ENCODE measurements at places on chromosomes 16 and 17.

DNA sequence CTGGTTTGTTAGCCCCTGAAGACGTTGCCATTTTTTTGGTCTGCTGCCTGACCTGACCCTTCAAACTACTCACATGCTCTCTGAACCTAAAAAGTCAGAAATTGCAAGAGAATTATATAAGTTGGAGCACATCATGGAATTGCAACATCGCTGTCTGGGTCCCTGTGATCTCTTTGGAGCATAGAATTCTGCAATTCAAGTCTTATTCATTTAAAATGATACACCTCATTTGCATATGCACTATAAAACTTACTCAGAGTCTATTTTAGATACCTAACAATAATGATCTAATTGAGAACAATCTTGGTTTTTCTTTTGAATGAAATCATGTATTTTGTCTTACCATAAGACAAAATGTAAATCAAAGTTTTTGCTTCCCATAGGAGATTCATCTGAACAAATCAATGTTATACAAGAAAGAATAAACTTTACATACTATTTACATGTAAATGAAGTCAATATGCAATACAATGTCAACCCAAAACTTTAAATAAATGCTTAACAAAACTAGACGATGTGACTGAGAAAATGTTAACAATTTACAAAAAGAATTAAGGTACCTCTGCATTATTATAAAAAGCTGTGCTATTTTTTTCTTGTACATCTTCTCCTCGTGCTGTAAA is 99.7 kb downstream of the HELZ start:
- no peak for DNase-seq

DNA sequence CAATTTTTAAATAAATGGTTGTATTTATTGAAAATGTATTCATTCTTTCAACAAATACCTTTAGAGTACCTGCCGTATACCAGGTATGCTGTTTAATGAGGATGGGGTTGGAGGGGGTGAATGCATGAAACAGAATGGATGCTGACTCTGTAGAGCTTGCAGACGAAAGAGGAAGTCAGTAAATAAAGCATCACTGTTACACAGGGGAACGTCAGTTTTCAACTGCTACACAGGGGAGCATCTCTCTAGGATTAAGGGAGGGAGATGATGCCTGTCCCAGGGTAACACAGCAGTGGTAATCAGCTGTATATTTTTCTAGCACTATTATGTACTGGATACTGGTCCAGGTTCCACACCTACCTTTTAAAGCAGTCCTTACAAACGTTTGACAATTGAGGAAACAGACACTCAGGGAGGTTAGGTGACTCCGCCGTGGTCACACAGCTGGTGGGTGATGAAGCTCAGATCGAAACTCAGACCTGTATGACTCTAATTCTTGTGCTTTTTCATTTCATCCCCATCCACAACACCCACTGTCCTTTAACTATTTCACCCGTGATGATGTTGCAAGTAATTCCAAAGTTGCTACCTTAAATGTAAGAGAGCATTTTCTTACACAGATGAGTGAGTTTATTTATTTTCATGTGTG is 452.1 kb upstream of the HSBP1 start:
- peak; percentile 59 for DNase-seq

GRCh38 chr17:28523186-28523585 is 17.0 kb downstream of the FOXN1 start:
- no peak for DNase-seq

DNA sequence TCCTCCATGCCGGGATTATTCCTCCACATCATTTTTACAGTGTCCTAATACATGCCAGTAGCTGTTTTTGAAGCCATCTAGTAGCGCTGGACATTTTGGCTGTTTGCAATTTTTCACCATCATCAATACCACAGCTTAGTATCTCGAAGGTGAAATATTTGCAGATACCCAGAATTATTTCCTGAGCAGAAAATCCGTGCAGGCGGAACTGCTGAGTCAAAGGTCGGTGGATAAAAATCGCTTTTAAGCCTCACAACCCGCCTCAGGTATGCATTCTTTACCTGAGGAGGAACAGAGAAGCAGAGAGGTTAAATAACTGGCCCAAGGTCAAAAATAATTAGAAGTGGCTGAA is 584 bp upstream of the TNRC6A start:
- DNase-seq, result no peak

- DNase-seq, result no peak
Observed at GRCh38 chr17:82195675-82196672, 16.7 kb downstream of the CCDC57 start.

- DNase-seq, result no peak
Observed at GRCh38 chr17:60439501-60439900, 17.2 kb downstream of the CHCT1 start.

- DNase-seq, result no peak
Observed at GRCh38 chr16:7703672-7704071, 371.0 kb downstream of the RBFOX1 start.

- DNase-seq, result peak; percentile 46
Observed at GRCh38 chr17:71412803-71413202, 708.0 kb upstream of the SOX9 start.

GRCh38 chr17:66381701-66382362 is 79.4 kb downstream of the PRKCA start:
- DNase-seq, result no peak

DNA sequence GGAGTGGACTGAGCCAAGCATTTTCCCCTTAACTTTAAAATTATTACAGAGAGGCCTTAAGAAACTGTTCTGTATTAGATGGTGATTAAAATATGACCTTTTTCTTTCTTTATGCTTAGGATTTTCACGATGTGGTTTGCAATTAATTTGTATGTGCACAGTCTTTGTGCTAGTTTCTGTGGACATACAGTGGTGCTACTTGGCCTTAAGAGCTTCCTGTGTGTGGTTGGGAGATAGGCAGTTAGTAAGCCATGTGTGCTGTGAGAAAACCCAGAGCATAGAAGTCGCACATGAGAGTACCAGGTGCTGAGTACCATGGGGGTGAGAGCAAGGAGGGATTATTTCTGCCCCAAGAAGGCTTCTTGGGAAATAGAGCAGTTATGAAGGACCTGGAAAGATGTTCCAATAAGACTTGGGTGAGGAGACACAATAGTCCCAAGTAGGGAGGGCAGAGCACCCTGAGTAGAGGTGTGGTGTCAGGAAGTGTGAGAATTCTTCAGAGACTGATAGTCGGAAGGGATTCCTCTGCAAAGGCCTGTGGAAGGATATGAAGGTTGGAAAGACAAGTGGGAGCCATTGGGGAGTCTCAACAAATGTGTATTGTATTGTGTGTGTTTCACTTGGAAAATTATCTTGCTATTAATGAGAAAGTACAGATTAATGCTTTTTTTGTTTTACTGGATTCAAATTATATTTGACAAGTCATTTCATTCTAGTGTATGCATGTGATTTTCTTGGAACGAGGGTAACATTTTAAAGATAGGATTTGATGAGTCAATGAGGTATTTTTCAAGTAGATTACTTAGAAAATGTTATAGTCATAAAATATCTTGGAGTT is 239.9 kb downstream of the PRKCA start:
- peak; percentile 91 for DNase-seq

DNA sequence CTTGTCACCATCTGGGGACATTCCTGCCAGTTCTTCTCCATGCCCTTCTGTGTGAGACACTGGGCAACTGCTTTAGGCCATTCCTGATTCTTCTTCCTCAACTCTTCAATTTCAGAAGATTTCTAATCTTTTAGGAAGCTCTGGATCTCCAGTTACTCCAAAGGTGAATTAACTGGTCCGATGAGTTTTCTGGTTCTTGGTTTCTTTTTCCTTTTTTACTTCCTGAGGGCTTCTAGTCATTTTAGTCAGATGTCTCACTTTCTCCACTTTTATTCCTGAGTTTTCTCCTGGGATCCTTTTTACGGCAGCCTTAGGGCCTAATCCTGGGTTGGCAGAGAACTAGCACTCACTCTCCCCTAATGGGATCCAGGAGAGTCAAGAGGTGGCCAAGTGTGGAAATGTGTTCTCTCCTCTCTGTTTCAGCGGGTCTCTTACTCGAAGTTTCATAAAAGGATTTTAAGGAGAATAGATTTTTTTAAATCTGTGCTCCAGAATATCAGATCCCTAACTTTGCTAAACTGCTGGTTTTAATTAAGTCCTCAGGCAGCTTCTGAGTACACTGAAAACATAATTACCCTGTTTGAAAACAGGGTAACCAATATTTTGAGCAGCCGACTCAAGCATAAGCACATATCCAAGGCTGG is 107.6 kb downstream of the RMI2 start:
- DNase-seq, result peak; percentile 32

- no peak for DNase-seq
Observed at GRCh38 chr17:4241535-4241934, 22.2 kb downstream of the ANKFY1 start.

- no peak for DNase-seq
Observed at GRCh38 chr17:14622615-14623101, 321.8 kb downstream of the HS3ST3B1 start.

GRCh38 chr17:32564325-32564724 is 77.5 kb downstream of the CDK5R1 start:
- DNase-seq, result no peak

GRCh38 chr17:73522696-73523095 is 121.5 kb downstream of the SDK2 start:
- DNase-seq, result no peak

- no peak for DNase-seq
Observed at GRCh38 chr17:11693284-11693683, 95.0 kb downstream of the DNAH9 start.

- no peak for DNase-seq
Observed at GRCh38 chr16:12260119-12260646, 283.6 kb downstream of the SNX29 start.

DNA sequence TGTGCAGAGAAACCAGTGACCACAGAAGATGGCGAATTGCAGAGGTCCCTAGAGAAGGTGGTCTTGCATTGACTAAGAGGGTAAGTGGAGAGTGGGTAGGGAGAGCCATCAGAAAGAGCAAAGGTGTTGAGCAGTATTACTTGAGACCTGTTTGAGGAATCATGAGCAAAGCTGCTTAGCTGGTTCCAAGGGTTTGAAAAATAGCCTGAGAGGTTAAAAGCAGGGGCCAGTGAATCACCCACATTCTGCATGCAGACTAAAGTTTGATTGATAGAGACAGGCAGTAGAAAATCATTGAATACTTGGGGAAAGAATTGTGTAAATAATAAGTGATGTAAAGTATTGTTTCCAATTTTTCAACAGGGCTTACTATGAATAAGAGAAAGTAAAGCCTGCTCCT is 34.0 kb upstream of the KCNJ16 start:
- no peak for DNase-seq

DNA sequence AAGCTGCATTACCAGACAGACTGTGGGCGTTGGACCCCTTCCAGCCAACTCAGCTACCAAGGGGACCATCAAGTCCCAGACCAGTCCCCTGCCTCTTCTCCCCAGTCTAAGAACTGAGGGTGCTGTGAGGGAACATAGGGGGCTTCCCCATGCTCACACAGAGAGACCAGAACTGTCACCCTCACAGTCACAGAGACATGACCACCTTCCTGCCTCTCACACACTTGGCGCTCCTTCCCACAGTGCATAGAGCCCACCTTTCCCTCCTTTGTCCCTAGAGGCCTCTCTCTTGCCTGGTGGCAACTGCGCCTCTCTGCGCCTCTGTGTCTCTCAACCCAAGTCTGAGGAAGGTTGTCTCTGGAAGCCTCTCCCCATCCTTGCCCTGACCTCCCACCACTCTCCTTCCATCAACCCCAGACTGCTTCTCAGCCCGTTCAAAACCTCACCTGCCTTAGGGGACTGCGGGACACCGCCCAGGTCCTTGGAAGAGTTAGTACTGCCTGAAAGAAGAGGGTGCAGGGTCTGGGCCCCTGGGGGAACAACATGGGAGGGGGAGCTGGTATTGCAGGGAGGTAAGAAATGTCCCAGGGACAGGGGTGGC is 6.1 kb upstream of the LHX1 start:
- no peak for DNase-seq

GRCh38 chr16:30016555-30017276 is 5.9 kb upstream of the DOC2A start:
- DNase-seq, result no peak

DNA sequence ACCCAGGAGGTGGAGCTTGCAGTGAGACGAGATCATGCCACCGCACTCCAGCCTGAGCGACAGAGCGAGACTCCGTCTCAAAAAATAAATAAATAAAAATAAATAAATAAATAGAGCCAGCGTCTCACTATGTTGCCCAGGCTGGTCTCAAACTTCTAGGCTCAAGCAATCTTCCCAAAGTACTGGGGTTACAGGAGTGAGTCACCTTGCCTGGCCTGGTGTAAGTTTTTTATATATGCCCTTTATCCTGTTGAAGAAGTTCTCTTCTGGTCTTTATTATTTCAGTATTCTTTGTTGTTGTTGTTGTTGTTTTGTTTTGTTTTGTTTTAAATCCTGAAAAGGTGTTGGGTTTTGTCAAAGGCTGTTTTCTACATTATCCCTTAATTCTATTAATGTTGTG is 30.1 kb upstream of the ABCC1 start:
- no peak for DNase-seq

DNA sequence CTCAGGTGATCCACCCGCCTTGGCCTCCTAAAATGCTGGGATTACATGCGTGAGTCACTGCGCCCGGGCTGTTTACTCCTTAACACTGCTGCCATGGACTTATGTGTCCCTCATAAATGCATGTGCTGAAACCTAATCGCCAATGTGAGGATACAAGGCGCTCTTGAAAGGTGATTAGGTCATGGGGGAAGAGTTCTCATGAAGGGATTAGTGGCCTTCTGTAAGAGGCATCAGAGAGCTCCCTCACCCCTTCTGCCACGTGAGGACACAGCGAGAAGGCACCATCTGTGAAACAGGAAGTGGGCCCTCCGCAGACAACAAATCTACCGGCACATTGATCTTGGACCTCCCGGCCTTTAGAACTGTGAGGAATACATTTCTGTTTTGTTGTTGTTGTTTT is 19.1 kb downstream of the ITPRIPL2 start:
- peak; percentile 44 for DNase-seq

GRCh38 chr17:32936186-32936893 is 8.4 kb downstream of the TMEM98 start:
- no peak for DNase-seq

DNA sequence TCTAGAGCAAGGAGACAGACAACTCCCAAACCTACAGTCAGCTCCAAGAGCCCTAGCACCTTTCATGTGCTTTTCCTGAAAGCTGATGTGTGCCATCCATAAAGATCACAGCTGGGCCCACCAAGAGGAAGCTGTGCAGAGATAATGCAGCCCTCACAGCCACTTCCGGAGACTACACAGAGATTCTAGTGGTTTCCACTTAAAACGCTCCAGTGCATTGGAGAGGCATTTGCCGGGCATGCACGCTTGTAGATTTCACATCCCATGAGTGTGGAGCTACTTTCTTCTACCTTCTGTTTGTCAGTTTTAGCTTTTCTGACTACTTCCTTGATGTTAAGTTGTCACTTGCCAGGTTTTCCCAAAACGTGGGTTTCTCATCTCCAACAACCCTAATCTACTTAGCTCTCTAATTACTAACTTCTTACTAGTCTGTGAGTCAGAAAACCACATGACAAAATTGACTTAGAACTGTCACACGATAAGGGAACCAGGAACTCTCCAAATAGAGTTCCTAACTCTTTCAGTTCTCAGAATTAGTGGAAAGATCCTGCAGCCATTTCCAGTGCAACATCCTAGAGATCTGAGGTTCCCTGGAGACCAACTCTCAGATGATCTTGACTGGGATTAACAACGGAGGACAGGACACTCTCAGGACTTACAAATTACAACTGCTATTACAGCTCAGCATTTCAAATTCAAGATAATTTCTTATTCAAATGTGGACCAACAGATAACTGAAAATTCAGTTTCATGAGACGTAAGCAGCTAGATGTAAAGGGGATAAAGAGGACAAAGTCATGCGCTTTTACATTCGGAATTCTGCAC is 28.6 kb downstream of the PMP22 start:
- DNase-seq, result no peak

- DNase-seq, result no peak
Observed at GRCh38 chr17:32912218-32912897, 15.6 kb upstream of the TMEM98 start.

GRCh38 chr17:2462481-2462880 is 49.2 kb downstream of the METTL16 start:
- no peak for DNase-seq

Data from Karpas-422 (cell line).